T-cell (primary cell): ENCODE measurements at places on chromosomes 2 and 18. TPM values are rescaled to one million over a fixed set of nuclear protein-coding genes. Genes with fewer than 3 reads are reported as not detected.

The AFF3 gene
- 20.8 TPM for total RNA-seq

DNA sequence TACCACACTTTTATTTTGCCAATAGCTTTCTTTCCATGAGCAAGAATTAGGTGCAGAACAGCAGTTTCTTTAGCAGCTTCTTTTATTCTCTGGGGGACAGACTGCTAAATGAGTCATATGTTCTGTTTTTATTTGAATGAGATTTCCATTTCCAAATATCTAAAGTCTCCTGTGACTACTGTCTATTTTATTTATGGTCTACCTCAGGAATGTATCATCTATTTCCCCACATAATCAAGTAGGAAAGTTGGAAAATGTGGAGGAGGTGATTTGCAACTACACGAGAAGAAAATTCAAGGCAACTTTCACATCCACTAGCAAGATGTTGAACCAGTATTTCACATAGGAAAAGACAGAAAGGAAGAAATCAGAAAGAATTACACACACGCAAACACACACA lies 139.9 kb upstream of the MEX3C start:
- DNase-seq, result no peak

DNA sequence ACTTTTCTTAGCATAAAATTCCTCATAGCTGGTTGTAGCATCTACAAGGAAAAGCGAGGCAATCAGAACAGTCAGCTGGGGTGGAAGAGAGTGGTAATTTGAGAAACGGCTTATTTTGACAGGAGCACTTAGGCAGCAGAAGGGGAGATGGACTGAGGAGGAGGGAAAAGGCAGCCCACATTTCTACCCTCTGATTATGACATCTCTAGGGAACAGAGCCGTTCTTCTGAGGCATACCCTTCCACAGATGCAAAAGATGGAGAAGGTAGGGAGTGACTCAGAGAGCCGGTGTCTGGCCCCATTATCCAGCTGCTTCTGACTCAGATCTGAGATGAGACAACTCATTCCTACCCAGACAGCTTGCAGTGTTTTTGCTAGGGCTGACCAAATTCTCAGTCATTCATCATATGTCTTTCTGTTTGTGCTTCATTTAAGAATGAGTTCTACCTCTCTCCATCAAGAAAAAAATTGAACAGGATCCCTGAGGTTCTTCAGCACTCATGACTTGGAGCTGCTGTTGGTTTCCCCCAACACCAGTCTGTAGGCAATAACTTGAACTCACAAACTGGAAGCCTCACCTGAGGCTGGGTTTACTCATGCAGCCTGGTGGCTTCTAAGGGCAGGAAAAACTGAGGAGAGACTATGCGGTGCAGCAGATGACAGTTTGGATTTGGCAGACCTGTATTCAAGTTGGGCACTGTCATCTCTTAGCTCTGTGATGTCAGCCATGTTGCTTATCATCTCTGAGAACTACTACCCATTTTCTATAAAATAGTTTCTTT lies 15.9 kb upstream of the SEC11C start:
- no peak for DNase-seq

GRCh38 chr2:65064728-65065552 lies 8.7 kb downstream of the CEP68 start:
- peak; percentile 32 for DNase-seq

The MAPRE2 gene
- 82.0 TPM for total RNA-seq

The SDC1 gene
- total RNA-seq, result 1.2 TPM

GRCh38 chr2:88746929-88747490 lies 55.5 kb downstream of the RPIA start:
- no peak for DNase-seq

The AKAIN1 gene
- not detected for total RNA-seq

The LANCL1 gene
- 30.1 TPM for total RNA-seq

DNA sequence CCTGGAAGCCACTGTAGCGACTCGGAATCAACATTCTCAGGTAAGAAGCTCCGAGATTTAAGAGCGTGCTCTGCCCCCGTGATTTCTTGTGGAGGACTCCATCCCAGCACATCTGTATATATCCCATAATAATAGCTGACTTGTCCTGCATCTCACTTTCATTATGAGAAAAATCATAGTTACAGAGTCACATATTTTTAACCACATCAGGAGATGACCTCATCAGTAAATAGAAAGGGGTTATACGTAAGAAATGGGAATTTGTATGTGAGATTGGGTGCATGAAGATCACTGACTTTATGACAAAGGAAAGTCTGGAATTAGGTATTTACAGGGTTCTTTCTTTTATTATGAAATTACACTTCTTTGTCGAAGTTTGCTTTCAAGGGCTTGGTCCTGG lies 16.4 kb upstream of the TMEM18 start:
- no peak for DNase-seq

The SLC9A2 gene
- total RNA-seq, result not detected

- DNase-seq, result no peak
These were observed 11.9 kb downstream of the IL18RAP start for GRCh38 chr2:102434655-102435381.

DNA sequence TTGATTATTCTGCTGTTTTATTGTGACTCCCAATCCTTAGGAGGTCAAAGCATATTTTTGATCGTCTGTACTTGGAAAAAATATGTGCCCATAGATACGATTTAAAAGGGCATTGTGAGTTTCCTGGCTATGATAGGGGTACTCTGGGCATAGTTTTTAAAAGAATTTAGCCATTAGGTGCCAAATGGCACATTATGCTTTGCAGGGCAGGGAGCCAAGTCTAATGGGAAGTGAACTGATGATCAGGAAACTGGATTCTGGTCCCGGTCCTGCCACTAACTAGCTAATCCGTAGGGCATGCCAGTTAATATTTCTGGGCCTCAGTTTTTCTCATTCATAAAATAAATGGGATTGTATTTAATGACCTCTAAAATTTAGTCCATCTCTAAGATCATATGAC lies 189.3 kb downstream of the LTBP1 start:
- no peak for DNase-seq

DNA sequence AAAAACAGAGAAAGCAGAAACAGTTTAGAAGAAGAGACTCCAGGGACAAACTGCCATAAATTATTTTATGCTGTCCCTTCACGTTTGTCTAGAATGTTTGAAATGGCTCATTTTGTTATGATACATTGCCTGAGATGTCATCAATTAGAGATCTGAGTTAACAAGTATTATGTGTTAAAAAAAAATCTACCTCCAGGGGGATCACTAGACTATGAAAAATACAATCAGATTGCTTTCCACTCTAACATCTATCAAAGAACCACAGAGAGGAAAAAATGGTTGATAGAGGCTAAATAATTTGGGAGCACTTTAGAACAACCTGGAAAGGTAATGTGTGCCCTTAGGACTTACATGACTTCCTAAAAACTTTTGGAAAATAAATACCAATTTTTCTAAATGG lies 103.8 kb upstream of the CCDC150 start:
- no peak for DNase-seq

The FBXO48 gene
- total RNA-seq, result 4.5 TPM

DNA sequence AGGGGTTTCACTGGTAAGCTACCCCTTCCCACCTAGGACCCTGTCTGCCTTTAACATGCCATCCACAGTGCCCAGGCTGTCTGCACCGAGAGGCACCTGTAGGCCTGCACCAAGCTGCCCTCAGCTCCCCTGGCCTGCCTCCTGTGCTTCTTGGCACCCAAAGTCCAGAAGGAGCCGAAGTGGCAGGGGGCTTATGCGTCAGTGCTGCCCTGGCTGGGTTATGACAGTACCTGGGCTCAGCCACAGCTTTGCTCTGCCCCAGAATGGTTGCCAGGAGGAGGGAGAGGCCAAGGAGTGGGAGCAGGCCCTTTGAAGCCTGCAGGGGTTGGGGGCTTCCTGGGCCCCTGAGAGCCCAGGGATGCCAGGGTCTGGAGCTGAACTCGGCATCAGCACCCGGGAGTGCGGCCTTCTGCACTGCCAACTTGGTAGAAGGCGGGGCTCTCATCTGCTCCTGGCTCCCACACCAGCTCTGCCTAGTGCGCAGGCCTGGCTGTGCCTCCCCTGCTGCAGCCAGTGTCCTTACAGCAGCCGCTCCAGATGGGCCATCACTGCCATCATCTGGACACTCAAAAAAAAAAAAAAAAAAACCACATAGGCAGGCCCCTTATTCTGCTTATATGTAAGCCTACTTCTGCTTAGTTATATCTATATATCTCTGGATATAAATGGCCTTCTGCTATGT lies 155.4 kb downstream of the THSD7B start:
- DNase-seq, result no peak

The TDRD15 gene
- not detected for total RNA-seq

- no peak for DNase-seq
These were observed 6.6 kb downstream of the GAD1 start for GRCh38 chr2:170823088-170823897.

The UGT1A8 gene
- total RNA-seq, result not detected

- no peak for DNase-seq
These were observed 390.4 kb downstream of the TSN start for GRCh38 chr2:122145856-122146255.

The GNAL gene
- 0.25 TPM for total RNA-seq

DNA sequence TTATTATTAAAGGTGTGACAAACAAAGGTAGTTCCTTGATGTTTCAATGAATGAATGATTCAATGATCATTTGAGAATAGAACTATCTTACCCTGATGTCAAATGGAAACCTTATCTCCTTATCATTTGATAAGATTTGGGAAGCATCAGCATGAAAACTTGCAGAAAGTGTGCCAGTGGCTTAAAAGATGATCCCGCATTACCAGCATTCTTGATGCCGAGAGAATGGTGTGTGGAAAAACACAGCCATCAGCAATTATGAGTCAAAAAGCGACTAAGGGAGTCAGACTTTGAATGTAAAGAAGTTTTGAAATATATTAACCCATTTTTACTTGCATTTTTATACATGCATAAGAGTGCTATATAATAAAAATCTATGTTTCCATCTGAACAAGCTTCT lies 93.7 kb downstream of the MAIP1 start:
- no peak for DNase-seq

DNA sequence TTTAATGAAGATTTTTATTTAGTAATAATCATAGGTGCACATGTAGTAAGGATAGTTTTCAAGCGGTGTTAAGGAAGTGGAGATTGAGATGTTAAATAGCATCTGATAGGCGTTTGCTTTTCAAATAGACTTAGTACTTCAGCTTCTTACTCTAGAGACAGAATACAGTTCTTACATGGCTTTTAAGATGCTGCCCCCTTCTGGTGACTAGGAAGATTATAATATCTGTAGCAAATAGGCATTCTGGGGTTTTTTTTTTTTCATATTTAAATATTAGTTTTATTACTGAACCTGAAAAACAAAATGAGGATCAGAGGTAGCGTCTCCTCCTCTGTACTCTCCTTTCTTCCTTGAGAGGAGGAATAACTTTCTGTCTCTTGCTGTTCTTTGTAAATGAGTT lies 100.2 kb downstream of the AGAP1 start:
- DNase-seq, result no peak

- no peak for DNase-seq
These were observed 95.1 kb upstream of the NT5C1B start for GRCh38 chr2:18684206-18685038.

DNA sequence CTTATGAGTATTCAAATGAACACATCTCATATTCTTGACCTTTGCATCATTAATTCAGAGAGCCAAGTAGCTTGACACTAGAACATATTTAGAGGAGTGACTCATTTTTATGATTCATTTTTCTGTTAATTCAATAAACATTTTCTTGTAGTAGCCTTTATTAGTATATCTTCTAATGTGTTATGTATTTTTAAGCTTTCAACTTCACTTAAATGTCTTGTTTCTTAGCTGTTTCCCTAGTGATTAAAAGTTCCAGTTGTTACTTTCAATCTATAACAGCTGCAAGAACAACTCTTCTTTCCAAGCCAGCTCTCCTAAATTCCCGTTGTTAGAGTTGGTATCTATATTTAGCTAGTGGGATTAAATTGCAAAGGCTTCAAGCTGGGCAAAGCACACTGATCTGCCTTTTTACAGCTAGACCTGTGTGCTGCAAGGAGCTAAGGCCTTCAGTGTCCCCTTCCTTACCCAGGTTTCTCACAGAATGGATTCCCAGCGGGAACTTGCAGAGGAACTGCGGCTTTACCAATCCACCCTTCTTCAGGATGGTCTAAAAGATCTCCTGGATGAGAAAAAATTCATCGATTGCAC lies at the start of gene KLHL41:
KLHL41 (plus strand) TSS at position 405 of the 588 bp plus-strand sequence; CDS start at position 482, 77 bp downstream.
- no peak for DNase-seq

The CYP1B1 gene
- total RNA-seq, result 0.85 TPM

GRCh38 chr18:8051453-8051852 lies 484.3 kb downstream of the PTPRM start:
- no peak for DNase-seq

GRCh38 chr2:118672571-118673158 lies 174.8 kb downstream of the EN1 start:
- no peak for DNase-seq

- DNase-seq, result no peak
These were observed 69.8 kb downstream of the POU3F3 start for GRCh38 chr2:104923665-104924064.

The STPG4 gene
- total RNA-seq, result 0.50 TPM
